NCI-H460 (cell line): ENCODE measurements at places on chromosomes 1 and 21. TPM values are rescaled to one million over a fixed set of nuclear protein-coding genes. Genes with fewer than 3 reads are reported as not detected.

Gene SPATA21
- total RNA-seq: not detected in 2 replicates

Gene UMODL1
- total RNA-seq: not detected in 2 replicates

Gene SLC44A5
- total RNA-seq: 4.8 and 5.9 TPM in 2 replicates

Gene ACTL8
- not detected in 2 replicates for total RNA-seq

Gene GJA4
- not detected in 2 replicates for total RNA-seq

Gene SMPDL3B
- total RNA-seq: 0.94 and 0.98 TPM in 2 replicates

Gene TCEA3
- total RNA-seq: 0.20 and 0.27 TPM in 2 replicates

Gene TNFRSF9
- total RNA-seq: 0.07 TPM in 1 of 2 replicates, not detected in the other

Gene TTC4
- total RNA-seq: 20.1 and 27.1 TPM in 2 replicates

Gene AMY1C
- not detected in 2 replicates for total RNA-seq

Gene RBP7
- 0.49 and 0.62 TPM in 2 replicates for total RNA-seq

Gene PTPN7
- total RNA-seq: not detected in 2 replicates

Gene REN
- not detected in 2 replicates for total RNA-seq

Gene C1orf141
- not detected in 2 replicates for total RNA-seq

Gene AMPD1
- total RNA-seq: not detected in 2 replicates

Gene GUCA2A
- not detected in 2 replicates for total RNA-seq

Gene RIPK4
- 1.4 and 1.8 TPM in 2 replicates for total RNA-seq

Gene SLC22A15
- 0.14 and 0.42 TPM in 2 replicates for total RNA-seq

Gene KIAA1614
- 0.02 and 0.20 TPM in 2 replicates for total RNA-seq

Gene UBASH3A
- not detected in 2 replicates for total RNA-seq

Gene TATDN3
- 37.5 and 41.1 TPM in 2 replicates for total RNA-seq

Gene CA14
- total RNA-seq: not detected in 2 replicates

Gene LRRC38
- total RNA-seq: not detected in 2 replicates

Gene BGLAP
- total RNA-seq: 0.50 TPM in 1 of 2 replicates, not detected in the other

Gene KRTAP11-1
- not detected in 2 replicates for total RNA-seq

Gene WASF2
- 17.7 and 20.0 TPM in 2 replicates for total RNA-seq

Gene CAMK1G
- not detected in 2 replicates for total RNA-seq

Gene KCNN3
- 0.40 and 0.61 TPM in 2 replicates for total RNA-seq

Gene OR6P1
- not detected in 2 replicates for total RNA-seq

Gene CADM3
- not detected in 2 replicates for total RNA-seq

Gene CYP4Z1
- not detected in 2 replicates for total RNA-seq

Gene LINGO4
- not detected in 2 replicates for total RNA-seq

Gene DMRTA2
- 10.7 and 10.8 TPM in 2 replicates for total RNA-seq

Gene PIGR
- not detected in 2 replicates for total RNA-seq

Gene OR2L2
- not detected in 2 replicates for total RNA-seq

Gene HCRTR1
- not detected in 2 replicates for total RNA-seq

Gene FOXO6
- 0.05 TPM in 1 of 2 replicates, not detected in the other for total RNA-seq

Gene PGBD5
- total RNA-seq: not detected in 2 replicates

Gene VAMP4
- 8.5 and 10.0 TPM in 2 replicates for total RNA-seq

Gene GBP1
- total RNA-seq: 4.1 and 4.9 TPM in 2 replicates

Gene PLCH2
- not detected in 2 replicates for total RNA-seq

Gene NPPA
- not detected in 2 replicates for total RNA-seq

Gene SUMO3
- 50.5 and 52.1 TPM in 2 replicates for total RNA-seq

Gene KRTAP19-1
- total RNA-seq: not detected in 2 replicates

Gene GPX7
- total RNA-seq: 0.07 TPM in 1 of 2 replicates, not detected in the other

Gene SLC25A34
- total RNA-seq: 0.12 TPM in 1 of 2 replicates, not detected in the other
